GM20000 (cell line): ENCODE measurements at places on chromosomes 11 and 22.

GRCh38 chr22:43031617-43032016 is 16.7 kb upstream of the PACSIN2 start:
- DNase-seq, result no peak

- peak; percentile 21 for DNase-seq
These were observed 9.8 kb downstream of the PDHX start for GRCh38 chr11:34926101-34926830.

DNA sequence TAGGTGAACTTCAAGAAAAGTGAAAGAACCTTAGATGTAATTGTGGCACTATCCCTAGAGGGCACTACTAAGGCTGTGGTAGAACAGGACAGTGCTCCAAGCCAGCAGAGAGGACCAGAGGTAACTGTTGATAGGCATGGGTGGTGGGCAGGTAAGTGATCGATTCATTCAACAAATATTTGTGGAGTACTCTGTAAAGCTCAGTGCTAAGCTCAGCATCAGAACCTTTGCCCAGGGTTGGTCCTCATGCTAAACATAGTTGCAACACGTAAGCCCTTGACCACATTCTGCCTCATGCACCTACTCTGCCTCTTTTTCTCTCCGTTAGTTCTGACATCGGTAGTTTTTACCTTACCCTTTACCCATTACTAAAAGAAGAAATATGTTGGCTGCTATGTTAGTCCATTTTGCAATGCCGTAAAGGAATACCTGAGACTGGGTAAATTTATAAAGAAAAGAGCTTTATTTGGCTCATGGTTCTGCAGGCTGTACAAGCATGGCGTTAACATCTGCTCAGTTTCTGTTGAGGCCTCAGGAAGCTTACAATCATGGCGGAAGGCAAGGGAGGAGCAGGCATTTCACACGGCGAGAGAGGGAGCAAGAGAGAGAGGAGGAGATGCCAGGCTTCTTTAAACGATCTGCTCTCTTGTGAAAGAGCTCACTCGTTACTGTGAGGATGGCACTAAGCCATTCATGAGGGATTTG is 18.4 kb upstream of the NNMT start:
- DNase-seq, result no peak

GRCh38 chr11:101931692-101932091 is 15.4 kb upstream of the ANGPTL5 start:
- DNase-seq, result no peak

GRCh38 chr22:36032611-36033010 is 4.0 kb upstream of the RBFOX2 start:
- no peak for DNase-seq

GRCh38 chr11:92300876-92301275 is 76.3 kb downstream of the FAT3 start:
- DNase-seq, result no peak

- peak; percentile 28 for DNase-seq
These were observed 51.5 kb downstream of the FAM181B start for GRCh38 chr11:82682003-82682751.

- DNase-seq, result no peak
These were observed 13.7 kb downstream of the SULT4A1 start for GRCh38 chr22:43848366-43849171.

GRCh38 chr11:57214494-57214893 is 22.6 kb downstream of the APLNR start:
- DNase-seq, result no peak

DNA sequence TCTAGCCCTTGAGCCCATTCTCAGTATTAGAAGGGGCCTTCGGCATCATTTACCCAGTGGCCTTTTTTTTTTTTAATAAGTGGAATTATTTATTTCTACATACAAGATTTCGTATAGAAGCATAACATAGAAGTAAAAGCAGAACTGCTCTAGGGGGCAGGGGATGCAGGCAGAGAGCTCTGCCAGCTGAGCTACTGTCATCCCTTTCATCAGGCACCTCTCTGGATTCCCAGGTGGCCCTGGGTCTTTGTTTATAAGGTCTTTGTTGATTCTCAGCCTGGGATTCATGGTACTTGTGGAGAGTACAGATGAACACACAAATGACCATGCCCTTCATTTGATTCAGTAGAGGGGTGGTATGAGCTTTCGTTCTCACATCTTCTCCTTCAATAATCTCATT is 66.4 kb downstream of the GAB2 start:
- no peak for DNase-seq

DNA sequence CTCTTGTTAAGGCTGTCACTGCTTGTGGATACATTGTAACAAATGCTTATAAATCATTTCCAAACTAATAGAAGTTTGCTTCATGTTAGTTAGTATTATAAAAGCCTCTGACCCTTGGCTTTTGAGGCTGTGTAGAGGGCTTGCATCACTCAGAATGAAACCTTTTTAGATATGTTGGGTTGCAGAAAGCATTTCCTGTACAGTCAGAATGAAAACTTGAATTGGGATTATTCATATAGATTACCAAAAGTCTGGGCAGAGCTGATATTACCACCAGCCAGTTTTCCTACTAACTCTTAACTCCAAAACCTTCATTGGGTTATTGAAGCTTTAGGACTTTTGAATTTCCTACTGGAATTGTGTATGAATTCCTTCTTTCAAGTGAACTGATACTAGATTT is 12.0 kb downstream of the KMT2A start:
- peak; percentile 70 for DNase-seq
